Activated naive CD4-positive, alpha-beta T cell treated with anti-CD3 and anti-CD28 coated beads, Interleukin-2, amount 10 ng/mL, durations not matched to agents 7 days and 5 days (primary cell): ENCODE measurements at places on chromosomes 12 and 14.
A peak's percentile ranks its signal among the peaks of the same experiment; 100 is the strongest.

- DNase-seq, result no peak
Measured at GRCh38 chr14:71230897-71231296, 323.6 kb downstream of the PCNX1 start.

DNA sequence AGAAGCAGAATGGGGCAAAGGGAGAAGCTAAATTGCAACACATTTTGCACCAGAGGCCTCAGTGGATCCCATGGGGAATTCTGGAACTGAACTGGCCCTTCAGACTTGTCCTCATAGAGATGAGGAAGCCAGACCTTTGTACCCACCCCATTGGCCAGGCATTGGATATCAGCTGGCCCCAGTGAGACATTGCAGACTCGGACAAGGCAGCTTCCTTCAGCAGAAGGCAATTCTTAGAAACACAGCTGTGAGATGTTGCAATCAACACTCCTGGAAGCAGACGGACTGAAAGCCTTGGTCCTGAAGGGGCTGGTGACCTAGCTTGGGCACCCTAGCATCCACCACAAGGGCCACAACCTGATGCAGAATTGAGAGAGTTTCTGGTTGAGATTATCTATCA is 218.1 kb downstream of the MSRB3 start:
- no peak for DNase-seq

GRCh38 chr12:105756961-105757360 is 381.8 kb downstream of the NUAK1 start:
- no peak for DNase-seq

DNA sequence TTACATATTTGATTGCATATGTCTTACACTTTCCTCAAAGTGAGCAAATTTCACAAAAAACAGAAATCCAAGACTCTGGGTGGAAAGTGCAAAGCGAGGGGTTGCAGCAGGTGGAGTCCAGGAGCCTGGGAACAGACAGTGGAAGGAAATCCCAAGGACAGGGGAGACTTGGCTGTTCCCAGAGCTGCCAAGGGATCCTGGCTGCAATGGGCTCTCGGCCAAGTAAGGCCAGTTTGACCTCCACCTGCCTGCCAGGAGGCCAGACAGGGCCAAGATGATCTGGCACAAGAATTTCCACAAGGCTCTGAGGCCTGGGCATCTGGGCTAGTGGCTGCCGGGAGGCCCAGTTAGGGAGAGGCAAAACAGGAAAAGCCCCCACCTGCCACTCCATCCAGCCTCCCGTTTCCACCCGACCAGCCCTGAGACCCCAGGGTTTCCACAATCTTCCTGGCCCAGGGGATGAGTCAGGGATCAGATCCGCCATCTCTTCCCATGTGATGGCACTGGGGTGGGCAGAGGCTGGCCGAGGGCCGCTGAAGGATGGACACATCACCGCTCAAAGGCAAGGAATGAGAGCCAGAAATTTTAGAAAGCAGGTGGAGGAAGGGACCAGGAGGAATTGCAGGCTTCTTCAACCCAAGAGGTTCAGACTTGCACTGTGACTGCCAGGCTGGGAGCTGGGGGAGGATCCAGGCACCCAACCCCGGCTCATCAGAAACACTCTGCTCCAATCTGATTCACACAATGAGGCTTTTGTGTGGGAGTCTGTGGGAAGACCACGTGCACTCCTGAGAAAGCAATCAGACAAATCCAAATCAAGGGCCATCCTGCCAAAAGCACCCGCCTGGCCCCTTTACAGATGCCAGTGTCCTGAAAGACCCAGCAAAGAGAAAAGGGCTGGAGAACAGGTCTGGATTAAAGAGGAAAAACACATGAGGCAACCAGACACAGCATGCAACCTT is 16.3 kb downstream of the SCARB1 start:
- no peak for DNase-seq

GRCh38 chr14:51552275-51552674 is 99.4 kb upstream of the FRMD6 start:
- no peak for DNase-seq

DNA sequence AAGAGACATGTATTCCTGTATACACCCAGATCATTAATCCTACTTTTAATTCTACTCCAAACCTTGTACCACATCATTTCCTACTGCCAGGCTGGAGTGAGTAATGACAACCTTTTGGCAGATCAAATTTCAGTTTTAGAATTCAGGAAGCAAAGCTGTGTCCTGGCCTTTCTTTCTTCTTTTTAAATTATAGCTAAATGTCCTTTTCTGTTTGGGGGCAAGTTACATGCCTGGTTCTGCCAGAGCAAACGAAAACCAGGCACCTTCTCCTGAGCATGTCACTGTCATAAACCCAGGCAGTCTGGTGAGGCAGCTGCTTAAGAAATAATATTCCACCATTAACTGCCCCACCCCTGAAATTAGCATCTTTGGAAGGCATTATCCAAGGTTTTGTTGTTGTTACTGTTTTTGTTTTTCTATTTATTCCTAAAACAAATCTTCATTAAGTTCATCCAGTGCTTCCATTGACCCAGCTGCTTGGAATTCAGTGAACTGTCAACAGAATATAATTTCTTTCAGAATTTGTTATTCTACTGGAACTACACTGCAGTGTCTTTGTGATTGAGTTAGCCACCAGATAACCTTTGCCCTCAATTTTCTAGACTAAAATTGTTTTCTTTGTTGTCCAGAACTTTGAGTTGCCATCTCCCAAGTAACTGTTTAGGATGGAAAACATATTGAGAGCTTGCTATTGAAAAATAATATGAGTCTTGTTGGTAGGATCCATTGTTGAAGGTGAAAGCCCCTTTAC is 33.2 kb downstream of the SAMD4A start:
- no peak for DNase-seq

- no peak for DNase-seq
Measured at GRCh38 chr12:130863298-130863697, 8.6 kb upstream of the RAN start.

GRCh38 chr12:9615420-9616136 is 7.9 kb upstream of the KLRB1 start:
- no peak for DNase-seq

DNA sequence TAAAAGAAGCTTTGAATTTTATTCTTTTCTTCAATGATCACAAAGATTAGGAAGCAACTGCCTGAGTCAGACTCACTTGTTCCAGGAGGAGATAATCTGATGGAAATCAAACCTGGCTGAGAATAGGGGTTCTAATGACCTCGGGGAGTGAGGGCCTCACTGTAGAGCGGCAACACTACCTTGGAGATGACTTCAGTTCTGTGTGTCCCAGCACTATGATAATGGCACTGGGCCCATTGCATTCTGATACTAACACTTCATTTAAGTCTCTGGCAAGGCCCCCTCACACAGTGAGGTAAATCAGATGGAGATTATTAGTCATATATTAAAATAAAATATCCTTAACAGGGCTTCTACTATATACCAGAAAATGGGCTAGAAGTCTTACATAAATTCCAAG is 233.3 kb upstream of the EGLN3 start:
- no peak for DNase-seq

DNA sequence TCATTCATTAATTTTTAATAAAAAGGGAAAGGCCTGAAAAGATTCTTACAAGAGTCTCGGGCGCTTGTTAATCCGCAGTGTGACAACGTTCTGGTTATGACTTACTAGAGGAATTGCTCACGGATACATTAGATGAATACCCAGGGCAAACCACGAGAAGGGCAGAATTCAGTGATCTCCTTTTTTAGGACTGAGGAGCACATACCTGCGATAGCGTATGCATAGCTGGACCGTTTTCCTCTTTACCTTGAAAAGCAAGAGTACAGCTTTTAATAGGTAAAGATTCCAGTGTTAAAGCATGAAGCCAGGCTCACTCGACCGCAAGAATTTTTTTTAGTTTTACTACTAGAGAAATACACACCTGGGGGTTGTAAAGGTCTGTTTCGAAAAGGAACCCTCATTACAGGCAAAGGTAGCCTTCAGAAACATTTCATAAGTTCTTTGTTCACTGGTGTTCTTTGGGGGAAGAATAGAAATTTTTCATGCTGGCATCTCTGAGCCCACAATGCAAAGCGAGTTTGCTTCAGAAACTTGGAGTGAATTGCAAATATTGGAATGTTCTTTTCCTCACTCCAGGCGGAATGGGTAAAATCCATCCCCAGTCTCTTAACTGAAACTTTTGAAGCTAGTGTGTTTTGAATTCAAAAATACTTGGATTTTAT is 953 bp downstream of the MAPK1IP1L start:
- no peak for DNase-seq

- DNase-seq, result no peak
Measured at GRCh38 chr12:112971248-112971647, 7.1 kb upstream of the OAS2 start.

GRCh38 chr12:16658699-16659098 is 52.7 kb upstream of the LMO3 start:
- DNase-seq, result no peak

DNA sequence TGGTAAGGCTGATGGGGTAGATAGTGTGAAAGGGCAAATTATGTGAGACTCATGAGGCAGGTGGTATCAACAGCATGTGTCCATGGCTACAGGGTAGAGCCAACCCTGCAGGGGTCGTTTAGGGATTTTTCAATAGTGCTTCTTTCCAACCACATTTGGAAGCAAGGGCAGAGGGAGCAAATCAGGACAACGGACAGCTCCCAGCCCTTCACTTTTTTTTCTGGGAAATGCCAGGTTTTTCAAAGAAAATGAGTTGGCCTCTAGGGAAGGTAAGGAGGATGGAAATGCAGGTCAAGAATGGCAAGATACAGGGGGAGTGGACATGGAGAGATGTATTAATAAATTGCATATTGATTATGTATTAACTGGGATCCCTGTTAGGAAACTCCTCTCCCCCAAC is 4.9 kb upstream of the CMA1 start:
- peak; percentile 23 for DNase-seq

GRCh38 chr12:108717243-108717642 is 14.1 kb downstream of the CORO1C start:
- no peak for DNase-seq

DNA sequence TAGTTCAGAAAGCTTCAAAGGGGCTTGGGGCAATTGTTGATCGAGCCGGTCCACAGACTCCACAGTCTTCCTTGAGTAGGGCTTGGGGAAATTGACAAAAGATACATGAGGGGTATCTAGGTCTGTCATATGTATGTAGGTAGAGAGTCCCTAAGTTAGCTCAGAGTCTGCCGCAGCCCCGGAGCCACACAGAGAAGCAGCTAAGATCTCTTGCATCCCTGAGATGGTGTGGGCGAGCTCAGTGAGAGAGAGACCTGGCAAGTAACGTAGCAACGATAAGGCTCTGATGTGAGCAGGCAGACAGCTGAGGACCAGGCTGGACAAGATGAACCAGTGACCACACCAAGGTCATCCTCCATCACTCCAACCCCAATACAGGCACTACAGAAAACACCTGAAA is 297.6 kb downstream of the TMEM132D start:
- DNase-seq, result no peak

GRCh38 chr12:50597200-50598195 is 92.7 kb downstream of the DIP2B start:
- peak; percentile 62 for DNase-seq

DNA sequence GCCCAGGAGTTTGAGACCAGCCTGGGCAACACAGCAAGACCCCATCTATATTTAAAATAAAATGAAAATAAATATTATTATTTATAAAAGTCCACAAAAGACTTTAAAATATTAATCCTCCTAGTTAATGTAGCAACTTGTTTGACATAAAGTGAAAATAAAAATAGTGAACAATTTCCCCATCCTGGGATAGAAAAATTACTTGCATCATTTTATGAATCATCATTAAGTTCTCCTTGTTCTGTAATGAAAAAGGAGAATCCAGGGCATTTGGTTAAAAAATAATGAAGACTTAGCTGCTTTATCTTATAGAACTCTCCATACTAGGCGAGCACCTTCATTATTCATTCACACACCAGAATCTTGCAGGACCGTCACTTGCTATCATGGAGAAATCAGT is 66.1 kb downstream of the ELK3 start:
- DNase-seq, result no peak

GRCh38 chr12:110739488-110739887 is 3.2 kb downstream of the PPP1CC start:
- no peak for DNase-seq

DNA sequence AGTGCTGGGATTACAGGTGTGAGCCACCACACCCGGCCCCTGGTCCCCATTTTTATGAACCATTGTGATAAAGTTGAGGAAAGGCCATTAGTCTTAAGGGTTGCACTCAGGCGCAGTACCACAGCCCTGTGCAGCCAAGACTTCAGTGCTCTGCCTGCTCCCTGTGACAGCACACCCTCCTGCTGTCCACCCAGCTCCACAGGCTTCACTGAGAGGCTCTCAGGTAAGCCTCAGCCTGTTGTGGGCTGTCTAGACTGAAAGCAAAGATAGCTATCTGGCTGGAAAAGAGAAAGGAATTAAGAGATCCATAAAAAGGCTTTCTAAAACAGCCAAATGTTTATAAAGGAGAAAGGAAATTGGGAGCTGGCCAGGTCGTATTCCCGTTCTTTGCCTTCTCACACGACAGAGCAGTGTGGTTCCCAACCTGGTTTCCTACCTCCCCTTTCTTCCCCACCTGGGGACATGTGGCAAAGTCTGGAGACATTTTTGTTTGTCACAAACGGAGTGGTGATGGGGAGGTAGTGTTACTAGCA is 19.1 kb upstream of the DNM1L start:
- no peak for DNase-seq

DNA sequence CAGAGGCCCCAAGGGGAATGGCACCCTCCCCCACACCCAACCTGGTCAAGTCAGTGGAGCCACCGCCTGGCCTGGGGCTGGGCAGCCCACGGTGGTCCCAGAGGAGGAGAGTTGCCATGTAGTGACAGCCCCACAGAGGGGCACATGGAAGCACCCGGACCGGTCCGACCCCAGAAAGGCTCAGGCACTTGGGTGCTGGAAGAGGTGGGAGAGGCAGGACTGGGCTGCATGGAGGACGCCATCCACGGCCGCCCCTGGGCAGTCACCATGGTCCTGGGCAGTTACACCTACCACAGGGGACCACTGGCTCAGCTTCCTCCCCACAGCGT is 37.9 kb upstream of the TMEM179 start:
- no peak for DNase-seq

- DNase-seq, result no peak
Measured at GRCh38 chr12:131774576-131775391, 53.4 kb upstream of the MMP17 start.

DNA sequence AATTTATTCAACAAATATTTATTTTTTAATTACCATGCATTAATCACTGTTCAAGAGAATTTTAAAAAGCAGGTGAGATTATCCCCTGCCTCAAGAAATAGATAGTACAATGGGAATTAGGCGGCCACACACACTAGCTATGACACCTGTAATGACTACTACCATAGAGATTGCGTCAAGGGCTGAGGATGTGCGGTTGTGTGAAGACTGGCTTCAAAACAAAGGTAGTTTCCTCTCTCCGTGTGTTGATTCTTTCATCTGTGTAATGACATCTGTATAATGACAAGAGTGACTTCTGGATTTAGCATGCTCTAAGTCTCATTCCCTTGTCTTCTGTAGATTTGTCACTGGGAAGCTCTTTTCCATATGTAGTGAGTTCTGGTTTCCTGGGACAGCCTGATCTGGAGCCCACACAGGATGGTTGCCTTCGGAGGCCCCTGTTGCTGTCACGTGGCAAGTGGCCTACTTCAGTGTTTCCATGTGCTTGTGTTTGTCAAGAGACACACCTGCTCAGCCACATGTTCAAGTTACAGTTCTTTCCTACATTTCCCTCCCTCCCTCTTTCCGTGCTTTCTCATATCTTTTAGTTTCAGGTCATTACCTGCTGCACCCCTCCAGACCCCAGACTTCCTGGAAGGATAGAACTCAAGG is 64.3 kb downstream of the GALNT8 start:
- DNase-seq, result no peak

- DNase-seq, result no peak
Measured at GRCh38 chr14:75725481-75725880, 64.4 kb downstream of the TTLL5 start.

- DNase-seq, result no peak
Measured at GRCh38 chr12:96078231-96079135, 43.1 kb upstream of the LTA4H start.
